Central memory CD8-positive, alpha-beta T cell (primary cell): ENCODE measurements at places on chromosomes 12 and 14.
A peak's percentile ranks its signal among the peaks of the same experiment; 100 is the strongest.

GRCh38 chr12:5586201-5586600, 154.3 kb downstream of the NTF3 start:
- no peaks in the 10 kb centered on the region for H3K4me1 ChIP-seq
- no peak for DNase-seq
- peaks cover 27% of the 10 kb centered on the region for H3K27me3 ChIP-seq
- no peak overlapping the region for H3K27ac ChIP-seq
- no peaks in the 10 kb centered on the region for H3K36me3 ChIP-seq
- H3K4me3 ChIP-seq = no peak overlapping the region

- H3K27ac ChIP-seq = no peak overlapping the region
- peaks cover 61% of the 10 kb centered on the region for H3K27me3 ChIP-seq
- no peaks in the 10 kb centered on the region for H3K36me3 ChIP-seq
- no peak for DNase-seq
- H3K4me1 ChIP-seq = no peaks in the 10 kb centered on the region
These were observed 201.0 kb downstream of the GXYLT1 start for GRCh38 chr12:41943671-41944070.

DNA sequence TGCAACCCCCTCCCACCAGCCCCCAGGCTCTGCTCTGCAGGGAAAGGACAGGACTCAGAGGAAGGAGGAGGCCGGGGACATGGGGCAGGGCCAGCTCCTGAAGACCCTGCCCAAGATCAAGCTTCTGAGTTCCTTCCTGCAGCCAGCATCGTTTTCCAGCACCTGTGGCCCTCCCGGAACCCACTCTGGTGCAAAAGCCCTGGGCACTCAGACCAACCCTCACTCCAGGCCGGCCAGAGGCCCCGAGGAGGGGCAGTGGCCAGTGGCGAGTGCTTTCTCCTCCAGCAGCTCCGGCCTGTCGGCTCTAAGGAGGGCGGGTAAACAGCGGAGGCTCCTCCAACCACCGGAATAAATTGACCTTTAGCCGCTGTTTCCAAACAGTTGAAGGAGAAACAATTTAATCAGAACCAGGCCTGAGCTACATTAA, 10.8 kb downstream of the TMEM179 start:
- no peak overlapping the region for H3K27ac ChIP-seq
- peaks cover 9% of the 10 kb centered on the region for H3K27me3 ChIP-seq
- no peak overlapping the region for H3K4me3 ChIP-seq
- no peaks in the 10 kb centered on the region for H3K4me1 ChIP-seq
- no peak for DNase-seq

DNA sequence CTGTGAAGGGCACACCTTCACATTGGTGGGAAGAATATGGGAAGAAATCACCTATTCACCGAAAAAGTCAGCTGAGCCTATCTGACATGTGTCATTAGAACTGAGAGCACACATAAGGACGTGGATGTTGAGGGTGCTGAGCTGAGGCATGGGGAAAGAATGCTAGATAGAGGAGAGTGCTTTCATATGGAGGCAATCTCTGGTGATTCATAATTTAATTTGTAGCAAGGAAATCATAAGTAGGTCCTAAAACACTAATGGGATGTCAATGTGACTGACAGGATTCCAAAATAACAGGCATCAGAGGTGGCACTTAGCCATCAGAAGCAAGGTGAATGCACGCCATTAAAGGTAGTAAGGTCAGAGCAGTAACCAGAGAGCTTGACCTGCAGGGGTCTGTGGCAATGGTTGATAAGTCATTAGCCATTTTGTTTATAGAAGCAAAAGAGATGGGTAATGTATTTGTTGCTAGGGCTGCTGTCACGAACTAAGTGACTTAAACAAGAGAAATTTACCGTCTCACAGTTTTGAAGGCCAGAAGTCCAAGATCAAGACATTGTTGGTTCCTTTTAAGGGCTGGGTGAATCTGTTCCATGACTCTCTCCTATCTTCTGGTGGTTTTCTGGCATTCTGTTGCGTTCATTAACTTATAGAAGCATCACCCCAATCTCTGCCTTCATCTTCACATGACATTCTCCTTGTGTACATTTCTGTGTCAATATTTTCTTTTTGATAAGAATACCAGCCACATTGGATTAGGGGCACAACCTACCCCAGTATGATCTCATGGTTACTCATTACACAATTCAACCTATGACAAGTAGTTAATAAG, 69.3 kb downstream of the ANKS1B start:
- DNase-seq = no peak
- no peaks in the 10 kb centered on the region for H3K4me1 ChIP-seq
- no peaks in the 10 kb centered on the region for H3K27me3 ChIP-seq

- no peak overlapping the region for H3K27ac ChIP-seq
- DNase-seq = no peak
- no peaks in the 10 kb centered on the region for H3K36me3 ChIP-seq
- H3K4me3 ChIP-seq = no peak overlapping the region
These were observed 3.7 kb downstream of the PRICKLE1 start for GRCh38 chr12:42585841-42586216.

DNA sequence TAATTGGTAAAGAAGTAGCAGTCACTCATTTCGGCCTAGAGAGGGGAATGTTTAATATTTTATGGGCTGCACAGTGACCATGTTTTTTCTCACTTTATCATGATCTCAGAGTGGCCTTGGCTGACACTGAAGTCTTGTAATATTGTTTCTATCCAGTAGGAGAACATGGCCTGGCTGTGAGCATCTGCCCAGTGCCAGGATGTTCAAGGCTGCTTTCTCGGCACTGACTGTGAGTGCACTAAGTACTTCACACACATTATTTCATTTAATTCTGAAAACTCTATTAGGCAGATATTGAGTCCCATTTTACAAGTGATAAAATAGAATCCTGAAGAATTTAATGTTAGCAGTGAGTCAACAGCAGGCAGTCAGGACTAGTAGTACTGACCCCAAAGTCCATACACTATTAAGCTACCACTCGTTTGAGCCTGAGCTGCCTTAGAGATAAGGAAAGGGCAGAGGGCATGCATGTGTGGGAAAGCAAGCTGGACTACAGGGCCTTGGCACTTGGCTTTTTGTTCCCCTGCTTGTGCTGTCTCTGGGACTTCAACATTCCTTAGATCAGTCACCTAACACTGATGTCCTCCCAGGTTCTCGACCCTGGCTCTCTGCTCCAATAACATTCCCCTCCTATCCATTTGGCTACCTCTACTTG, 42.2 kb upstream of the APPL2 start:
- DNase-seq = no peak
- no peak overlapping the region for H3K27ac ChIP-seq
- peaks cover 1% of the 10 kb centered on the region for H3K27me3 ChIP-seq
- H3K36me3 ChIP-seq = no peaks in the 10 kb centered on the region
- H3K4me3 ChIP-seq = no peak overlapping the region

GRCh38 chr14:54617467-54617866, 50.5 kb downstream of the SAMD4A start:
- H3K4me1 ChIP-seq = no peaks in the 10 kb centered on the region
- H3K36me3 ChIP-seq = no peaks in the 10 kb centered on the region
- H3K4me3 ChIP-seq = no peak overlapping the region
- H3K27me3 ChIP-seq = peaks cover 15% of the 10 kb centered on the region

GRCh38 chr12:131882804-131883520, 11.5 kb upstream of the ULK1 start:
- no peak overlapping the region for H3K27ac ChIP-seq
- no peak for DNase-seq
- H3K36me3 ChIP-seq = no peaks in the 10 kb centered on the region
- no peak overlapping the region for H3K4me3 ChIP-seq

DNA sequence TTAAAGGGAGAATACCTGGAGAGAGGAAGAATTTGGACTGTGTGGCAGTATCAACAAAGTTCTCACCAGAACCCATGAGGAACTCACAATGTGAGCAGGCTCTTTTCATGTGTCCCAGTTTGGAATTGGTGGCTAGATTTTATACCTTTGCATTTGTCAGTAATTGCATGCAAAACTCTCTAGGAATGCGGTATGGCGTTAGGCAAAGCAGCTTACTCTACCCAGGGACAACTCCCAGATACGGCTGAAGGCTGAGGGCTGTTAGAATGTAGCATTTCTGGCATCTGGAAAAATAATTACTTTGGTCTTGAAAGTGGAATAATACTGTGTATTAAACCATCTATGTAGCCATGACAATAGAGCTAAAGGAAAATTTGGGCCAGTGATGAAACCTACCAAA, 635.5 kb downstream of the SLC16A7 start:
- H3K36me3 ChIP-seq = no peaks in the 10 kb centered on the region
- no peak overlapping the region for H3K4me3 ChIP-seq
- no peak overlapping the region for H3K27ac ChIP-seq
- no peaks in the 10 kb centered on the region for H3K27me3 ChIP-seq
- no peaks in the 10 kb centered on the region for H3K4me1 ChIP-seq

DNA sequence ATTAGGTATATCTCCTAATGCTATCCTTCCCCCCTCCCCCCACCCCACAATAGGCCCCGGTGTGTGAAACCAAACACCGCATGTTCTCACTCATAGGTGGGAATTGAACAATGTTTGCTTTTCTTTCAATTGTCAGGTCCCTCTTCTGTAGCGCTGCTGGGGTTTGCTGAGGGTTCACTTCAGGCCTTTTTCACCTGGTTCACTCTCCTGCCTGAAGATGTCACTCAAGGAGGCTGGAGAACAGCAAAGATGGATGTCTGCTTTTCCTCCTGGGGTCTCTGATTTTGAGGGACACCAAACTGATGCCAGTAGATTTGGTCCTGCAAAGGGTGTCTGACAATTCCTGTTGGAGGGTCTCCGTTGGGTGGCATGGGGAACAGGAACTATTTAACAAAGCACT, 35.8 kb downstream of the KLRK1 start:
- H3K36me3 ChIP-seq = peaks cover 5% of the 10 kb centered on the region
- H3K27me3 ChIP-seq = no peaks in the 10 kb centered on the region
- H3K4me1 ChIP-seq = peaks cover 5% of the 10 kb centered on the region

GRCh38 chr12:93727195-93727811, 50.1 kb downstream of the CRADD start:
- H3K36me3 ChIP-seq = no peaks in the 10 kb centered on the region
- peaks cover 11% of the 10 kb centered on the region for H3K4me1 ChIP-seq
- no peak overlapping the region for H3K4me3 ChIP-seq
- H3K27me3 ChIP-seq = no peaks in the 10 kb centered on the region
- no peak overlapping the region for H3K27ac ChIP-seq

GRCh38 chr12:93441081-93441616, 598 bp downstream of the UBE2N start:
- no peaks in the 10 kb centered on the region for H3K27me3 ChIP-seq
- H3K4me3 ChIP-seq = peak overlapping the region; percentile 96
- H3K36me3 ChIP-seq = peaks cover 14% of the 10 kb centered on the region
- H3K27ac ChIP-seq = peak overlapping the region; percentile 96

DNA sequence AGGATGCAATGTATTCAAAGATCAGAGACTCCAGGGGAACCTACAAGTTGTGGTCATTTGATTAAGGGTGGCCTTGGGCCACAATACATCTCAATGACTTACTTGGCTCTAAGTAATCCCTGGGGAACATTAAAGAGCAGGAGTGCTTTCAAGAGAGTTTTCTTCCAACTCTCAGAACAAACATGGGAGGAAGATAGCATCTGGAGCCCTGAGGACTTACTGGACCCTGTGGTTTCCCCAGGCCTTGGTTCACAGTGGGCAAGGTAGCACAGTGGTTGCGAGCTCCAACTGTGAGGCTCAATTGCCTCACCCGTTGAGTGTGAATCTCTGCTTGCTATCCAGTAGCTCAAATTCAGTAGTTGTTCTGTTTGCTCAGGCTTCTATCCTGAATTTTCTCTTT, 32.4 kb downstream of the STXBP6 start:
- H3K4me3 ChIP-seq = no peak overlapping the region
- no peak overlapping the region for H3K27ac ChIP-seq
- H3K36me3 ChIP-seq = no peaks in the 10 kb centered on the region

GRCh38 chr12:125376422-125376821, 311.2 kb downstream of the AACS start:
- no peaks in the 10 kb centered on the region for H3K36me3 ChIP-seq
- no peak overlapping the region for H3K27ac ChIP-seq

GRCh38 chr14:90276646-90277367, 20.5 kb downstream of the PSMC1 start:
- H3K27me3 ChIP-seq = no peaks in the 10 kb centered on the region
- H3K27ac ChIP-seq = no peak overlapping the region
- DNase-seq = no peak

DNA sequence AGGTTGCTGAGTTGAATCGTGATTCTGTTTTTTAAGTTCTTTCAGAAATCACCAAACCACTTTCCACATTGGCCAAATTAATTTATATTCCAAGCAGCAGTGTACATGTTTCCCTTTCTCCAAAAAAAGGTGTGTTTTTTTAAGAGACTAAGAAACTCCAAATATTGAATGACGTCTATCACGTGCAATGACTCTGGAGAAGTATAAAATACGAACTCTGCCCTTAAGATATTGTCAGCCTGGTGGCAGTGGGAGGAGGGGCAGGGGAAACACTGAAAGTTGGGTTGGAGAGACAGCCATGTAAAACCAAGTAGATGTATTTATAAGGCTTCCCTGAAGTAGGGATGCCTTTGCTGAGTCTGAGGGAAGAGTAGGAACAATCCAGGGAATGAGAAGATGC, 50.1 kb upstream of the DHRS4 start:
- no peaks in the 10 kb centered on the region for H3K4me1 ChIP-seq
- H3K27ac ChIP-seq = no peak overlapping the region
- no peak for DNase-seq
- H3K36me3 ChIP-seq = no peaks in the 10 kb centered on the region
- H3K27me3 ChIP-seq = peaks cover 53% of the 10 kb centered on the region
- H3K4me3 ChIP-seq = no peak overlapping the region

DNA sequence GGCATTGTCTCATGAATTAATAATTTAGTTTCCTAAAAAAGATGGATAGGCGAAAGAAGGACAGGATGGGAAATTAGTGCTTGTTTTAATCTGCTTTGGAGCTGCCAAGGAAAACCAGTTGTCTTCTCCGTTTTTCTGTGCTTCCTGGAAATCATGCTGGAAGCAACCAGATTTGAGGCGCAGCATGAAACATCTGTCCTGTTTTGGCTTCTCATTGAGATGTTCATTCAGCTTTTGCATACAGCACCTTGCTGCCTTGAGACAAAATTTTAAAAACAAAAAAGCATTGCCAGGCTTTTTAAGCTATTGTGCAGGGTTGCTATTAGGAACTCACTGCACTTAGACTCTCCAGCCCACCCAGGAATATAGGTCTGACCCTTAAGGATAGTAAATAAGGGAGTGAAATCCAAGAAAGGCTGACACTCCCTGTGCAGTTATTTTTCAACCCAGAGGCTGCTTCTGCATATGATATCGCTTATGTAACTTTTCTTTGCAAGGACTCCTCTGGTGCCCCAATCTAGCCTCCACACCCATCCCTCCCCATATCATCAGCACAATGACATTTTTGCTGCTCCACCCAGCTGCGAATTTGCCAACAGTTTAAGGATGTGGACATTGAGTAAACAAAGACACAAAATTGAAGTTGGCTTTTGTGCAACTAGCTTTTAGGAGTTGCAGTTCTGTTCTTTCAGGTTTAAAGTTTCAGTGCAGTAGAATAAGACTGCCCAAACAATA, 46.9 kb upstream of the MDM1 start:
- H3K27me3 ChIP-seq = no peaks in the 10 kb centered on the region
- no peak overlapping the region for H3K4me3 ChIP-seq
- H3K27ac ChIP-seq = no peak overlapping the region
- no peak for DNase-seq
- peaks cover 48% of the 10 kb centered on the region for H3K4me1 ChIP-seq
- H3K36me3 ChIP-seq = no peaks in the 10 kb centered on the region

GRCh38 chr12:100964028-100964427, 169.5 kb downstream of the ANO4 start:
- no peaks in the 10 kb centered on the region for H3K4me1 ChIP-seq
- H3K36me3 ChIP-seq = no peaks in the 10 kb centered on the region
- no peak overlapping the region for H3K27ac ChIP-seq
- DNase-seq = no peak
- H3K4me3 ChIP-seq = no peak overlapping the region

- H3K27me3 ChIP-seq = no peaks in the 10 kb centered on the region
- H3K36me3 ChIP-seq = peaks cover 25% of the 10 kb centered on the region
- peak overlapping the region; percentile 32 for H3K27ac ChIP-seq
- H3K4me3 ChIP-seq = no peak overlapping the region
- DNase-seq = no peak
These were observed 41.1 kb downstream of the GTF2A1 start for GRCh38 chr14:81179631-81180030.
